ENCODE measurements at places on chromosomes 13 and 19.

DNA sequence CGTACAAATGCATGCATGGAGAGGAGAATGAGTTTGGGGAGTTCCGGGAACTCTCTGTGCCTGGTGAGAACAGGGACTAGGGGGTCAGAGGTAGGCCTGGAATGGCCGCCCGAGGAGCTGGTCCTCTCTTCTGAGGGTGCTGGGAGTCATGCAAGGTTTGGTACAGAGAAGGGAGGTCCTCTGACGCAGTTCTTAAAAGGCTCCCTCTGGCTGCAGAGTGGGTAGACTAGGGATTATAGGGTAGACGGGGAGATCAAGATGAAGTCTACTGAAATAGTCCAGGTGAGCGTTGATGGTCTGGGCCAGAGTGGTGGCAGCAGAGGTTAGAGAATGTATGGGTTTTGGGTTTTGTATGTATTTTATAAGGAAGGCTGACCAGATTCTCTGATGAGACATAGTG is 796 bp downstream of the ZNF304 start:
- no peak for DNase-seq

- DNase-seq: no peak
These were observed 46.2 kb upstream of the SOX21 start for GRCh38 chr13:94758436-94758960.

- DNase-seq: no peak
These were observed 3.1 kb downstream of the ZNF784 start for GRCh38 chr19:55621205-55621672.

DNA sequence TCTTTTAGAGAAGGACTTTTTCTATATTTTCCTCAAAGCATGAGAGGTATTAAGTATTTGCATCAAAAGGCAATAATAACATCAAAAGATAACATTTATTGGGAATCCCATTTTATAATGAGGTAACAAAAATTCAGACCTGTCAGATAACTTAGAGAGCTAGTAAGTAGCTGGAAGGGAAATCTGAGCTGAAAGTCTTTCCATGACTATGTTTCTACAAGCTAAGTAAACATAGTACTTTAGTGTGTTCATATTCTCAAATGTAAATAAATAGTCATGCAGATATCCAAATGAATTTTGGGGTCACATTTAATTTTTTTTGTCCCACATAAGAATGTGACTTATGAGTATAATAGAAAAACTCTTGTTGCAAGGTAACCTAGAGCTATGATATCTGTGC is 87.3 kb upstream of the FBXL3 start:
- no peak for DNase-seq

DNA sequence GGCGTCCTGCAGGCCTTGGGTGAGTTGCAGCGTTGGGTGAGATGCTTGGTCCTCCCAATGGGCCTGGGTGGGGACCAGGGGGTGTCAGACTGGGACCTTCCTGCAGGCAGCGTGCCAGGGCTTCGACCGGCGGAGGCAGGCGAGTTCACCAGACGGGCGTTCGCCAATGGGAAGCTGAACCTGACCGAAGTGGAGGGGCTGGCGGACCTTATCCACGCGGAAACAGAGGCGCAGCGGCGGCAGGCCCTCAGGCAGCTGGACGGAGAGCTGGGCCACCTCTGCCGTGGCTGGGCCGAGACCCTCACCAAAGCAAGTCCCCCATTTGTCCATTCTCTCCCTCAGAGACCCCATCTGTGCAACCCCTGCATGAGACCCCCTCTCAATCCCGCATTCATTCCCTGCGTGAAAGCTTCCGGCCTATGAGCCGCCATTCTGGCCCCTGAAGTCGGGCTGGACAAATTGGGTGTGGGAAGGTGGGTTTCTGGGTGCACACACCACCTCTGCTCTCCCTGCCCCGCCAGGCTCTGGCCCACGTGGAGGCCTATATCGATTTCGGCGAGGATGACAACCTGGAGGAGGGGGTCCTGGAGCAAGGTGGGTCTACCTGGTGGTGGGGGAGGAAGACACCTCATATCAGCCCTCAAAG is 1.2 kb downstream of the GTPBP3 start:
- DNase-seq: no peak

DNA sequence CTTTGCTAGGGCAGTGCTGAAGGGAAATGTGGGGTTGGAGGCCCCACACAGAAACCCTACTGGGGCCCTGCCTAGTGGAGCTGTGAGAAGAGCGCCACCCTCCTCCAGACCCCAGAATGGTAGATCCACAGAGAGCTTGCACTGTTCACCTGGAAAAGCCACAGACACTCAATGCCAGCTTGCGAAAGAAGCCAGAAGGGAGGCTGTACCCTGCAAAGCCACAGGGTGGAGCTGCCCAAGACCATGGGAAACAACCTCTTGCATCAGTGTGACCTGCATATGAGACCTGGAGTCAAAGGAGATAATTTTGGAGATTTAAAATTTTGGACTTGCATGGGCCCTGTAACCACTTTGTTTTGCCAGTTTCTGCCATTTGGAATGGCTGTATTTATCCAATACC is 615.4 kb upstream of the MIR17HG start:
- no peak for DNase-seq

DNA sequence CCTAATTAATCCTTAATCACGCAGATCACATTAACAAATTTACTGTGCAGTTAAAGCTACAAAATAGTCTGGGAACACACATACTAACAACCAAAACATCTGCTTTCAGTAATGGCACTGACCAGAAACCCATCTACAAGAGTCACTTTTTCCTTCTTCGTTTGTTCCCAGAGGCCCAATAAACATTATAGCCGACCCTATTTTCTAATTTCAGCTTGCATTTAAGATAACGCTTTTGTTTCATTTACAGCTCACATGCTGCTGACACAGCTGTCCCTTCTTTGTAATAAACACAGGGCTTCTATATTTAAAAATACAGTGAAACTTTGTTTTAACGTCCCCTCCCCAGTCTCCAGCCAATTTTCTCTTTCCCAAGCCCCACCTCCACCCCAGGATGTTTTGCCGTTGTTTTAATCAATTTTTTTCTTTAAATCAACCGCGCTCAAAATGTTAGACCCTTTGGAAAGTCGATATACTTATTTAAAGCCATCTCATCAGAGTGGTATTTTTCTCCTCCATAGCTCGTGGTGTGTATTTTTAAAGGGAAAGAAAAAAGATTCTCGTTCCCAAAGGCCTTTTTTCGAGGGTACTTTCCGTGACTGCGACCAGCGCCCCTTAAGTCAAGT is 1.7 kb upstream of the WBP4 start:
- DNase-seq: no peak

Measured in anterior cingulate cortex (tissue), 58 donors.